Endothelial cell (in vitro differentiated cells): ENCODE measurements at places on chromosomes 16 and 17.

- DNase-seq, result peak; percentile 37
Observed at GRCh38 chr17:16909472-16910246, 62.3 kb downstream of the TNFRSF13B start.

DNA sequence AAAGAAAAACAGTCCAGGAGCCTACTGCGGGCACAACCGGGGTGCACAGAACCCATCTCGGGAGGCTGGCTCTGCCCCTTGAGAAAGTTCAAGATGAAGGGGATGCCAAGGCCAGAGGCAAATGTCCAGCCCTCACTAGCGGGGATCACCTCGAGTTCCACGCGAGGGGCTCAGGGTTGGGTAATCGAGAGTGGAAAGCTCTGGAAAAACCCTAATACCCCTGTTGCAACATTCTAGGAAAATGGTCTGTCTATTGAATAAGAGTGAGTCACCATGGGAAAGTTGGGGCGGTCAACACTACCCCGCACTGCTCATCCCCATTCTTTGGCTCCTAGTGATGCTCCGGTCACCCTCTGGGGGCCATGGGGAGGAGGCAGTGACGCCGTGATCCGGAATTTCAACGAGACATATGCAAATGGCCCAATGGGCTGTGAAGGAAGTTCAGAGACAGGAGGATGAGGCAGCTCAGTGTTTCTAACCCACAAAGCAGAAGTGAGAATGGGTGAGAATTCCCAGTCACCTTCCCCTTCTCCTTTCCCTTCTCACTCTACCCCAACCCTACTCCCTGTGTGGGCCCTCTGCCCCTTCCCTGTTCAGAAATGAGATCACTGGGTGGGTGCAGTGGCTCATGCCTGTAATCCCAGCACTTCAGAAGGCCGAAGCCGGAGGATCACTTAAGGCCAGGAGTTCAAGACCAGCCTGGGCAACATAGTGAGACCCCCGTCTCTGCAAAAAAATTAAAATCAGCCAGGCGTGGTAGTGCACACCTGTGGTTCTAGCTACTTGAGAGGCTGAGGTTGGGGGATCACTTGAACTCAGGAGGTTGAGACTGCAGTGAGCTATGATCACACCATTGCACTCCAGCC is 22.4 kb downstream of the SOCS3 start:
- DNase-seq, result no peak

GRCh38 chr17:1707107-1707506 is 3.1 kb downstream of the TLCD2 start:
- DNase-seq, result no peak

DNA sequence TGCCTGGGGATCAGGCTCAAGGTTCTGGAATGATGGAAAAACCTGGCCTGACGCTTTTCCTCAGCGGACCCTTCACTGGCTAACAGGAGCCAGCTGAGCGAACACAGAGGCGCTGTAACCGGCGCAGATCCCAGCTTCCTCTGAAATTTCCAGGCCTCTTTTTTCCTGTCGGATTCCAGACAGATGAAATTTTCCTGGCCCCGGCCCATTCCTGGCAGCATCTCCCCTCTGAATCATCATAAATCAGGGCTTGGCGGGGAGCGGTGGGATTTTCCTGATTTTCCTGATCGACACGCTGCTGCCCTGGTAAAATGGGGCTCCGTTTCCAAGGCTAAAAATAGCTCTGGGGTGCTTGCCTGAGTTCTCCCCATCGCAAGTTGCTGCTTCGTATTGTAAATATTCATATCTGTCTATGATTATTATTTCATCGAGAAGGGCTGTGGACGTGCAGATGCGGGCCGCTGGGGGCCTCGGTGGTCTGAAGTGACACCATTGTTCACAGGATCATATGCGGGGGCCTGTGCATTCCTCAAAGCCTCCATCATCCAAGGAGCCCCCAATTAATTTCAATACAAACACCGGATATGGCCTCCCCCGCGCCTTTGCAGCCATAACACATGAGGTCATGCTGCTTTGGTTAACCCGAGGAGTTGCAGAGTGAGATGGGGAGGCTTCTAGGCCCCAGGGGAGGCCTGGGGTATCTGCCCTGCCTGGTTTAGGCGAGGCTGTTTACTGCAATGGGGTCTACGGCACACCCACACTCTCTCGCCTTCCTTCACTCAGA is 45.8 kb upstream of the ETV4 start:
- DNase-seq, result no peak

- no peak for DNase-seq
Observed at GRCh38 chr16:86471896-86472295, 38.4 kb upstream of the FOXF1 start.

DNA sequence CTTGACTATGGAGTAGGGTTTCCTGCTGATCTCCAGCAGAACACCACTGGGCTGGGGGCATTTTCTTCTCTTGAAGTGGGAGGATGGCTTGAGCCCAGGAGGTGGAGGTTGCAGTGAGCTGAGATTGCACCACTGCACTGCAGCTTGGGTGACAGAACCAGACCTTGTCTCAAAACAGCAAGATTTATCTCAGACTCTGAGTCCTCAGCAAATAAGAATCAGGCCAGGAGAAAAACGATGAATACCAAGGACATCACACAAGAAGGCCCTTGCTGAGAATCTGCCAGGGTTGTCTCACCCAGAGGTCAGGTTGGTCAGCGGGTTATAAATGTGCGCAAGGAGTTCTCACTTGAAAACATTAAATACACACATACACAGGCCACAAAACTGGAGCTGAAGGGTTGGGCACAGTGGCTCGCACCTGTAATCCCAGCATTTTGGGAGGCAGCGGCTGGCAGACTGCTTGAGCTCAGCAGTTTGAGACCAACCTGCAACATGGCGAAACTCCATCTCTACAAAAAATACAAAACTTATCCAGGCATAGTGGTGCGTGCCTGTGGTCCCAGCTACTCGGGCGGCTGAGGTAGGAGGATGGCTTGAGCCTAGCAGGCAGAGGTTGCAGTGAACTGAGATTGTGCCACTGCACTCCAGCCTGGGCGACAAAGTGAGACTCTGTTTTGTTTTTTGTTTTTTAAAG is 7.7 kb downstream of the MXRA7 start:
- DNase-seq, result no peak

DNA sequence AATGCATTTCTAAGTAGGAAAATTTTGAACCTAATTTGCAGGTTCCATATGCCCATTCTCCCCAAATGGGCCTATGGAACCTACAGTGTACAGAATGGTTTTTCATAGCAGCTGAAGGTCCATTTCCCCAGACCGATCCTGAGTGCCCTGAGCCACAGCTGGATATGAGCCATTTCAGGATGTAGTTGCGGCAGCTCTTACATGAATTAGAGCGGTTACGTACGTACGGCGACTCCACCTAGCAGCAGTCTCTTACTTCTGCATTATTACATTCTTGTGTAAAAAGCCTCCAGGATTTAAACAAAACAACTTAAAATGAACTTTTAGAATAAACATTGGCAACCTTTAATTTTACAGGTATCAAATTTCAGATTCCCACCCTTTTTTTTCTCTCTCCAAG is 225.3 kb downstream of the SNX29 start:
- no peak for DNase-seq

GRCh38 chr16:57092786-57093411 is 516 bp downstream of the CPNE2 start:
- peak; percentile 62 for DNase-seq

DNA sequence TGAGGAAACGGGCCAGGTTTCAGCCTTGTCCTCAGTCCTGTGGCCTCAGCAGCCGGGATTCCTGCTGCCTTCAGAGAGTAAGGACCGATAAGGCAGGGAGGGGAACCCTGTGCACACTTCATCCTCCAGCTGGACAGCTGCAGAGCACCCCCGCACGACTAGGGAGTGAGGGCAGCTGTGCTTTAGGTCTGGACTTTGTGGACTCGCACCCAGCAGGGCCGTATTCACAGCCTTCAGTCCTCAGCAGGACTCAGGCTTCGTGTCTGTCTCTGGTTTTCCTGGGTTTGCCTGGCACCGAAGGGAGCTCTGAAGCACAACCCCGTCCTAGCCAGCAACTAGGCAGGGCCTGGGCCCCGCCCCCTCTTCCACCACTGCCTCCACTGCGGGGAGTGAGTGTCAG is 45.8 kb upstream of the CACNG5 start:
- DNase-seq, result no peak

DNA sequence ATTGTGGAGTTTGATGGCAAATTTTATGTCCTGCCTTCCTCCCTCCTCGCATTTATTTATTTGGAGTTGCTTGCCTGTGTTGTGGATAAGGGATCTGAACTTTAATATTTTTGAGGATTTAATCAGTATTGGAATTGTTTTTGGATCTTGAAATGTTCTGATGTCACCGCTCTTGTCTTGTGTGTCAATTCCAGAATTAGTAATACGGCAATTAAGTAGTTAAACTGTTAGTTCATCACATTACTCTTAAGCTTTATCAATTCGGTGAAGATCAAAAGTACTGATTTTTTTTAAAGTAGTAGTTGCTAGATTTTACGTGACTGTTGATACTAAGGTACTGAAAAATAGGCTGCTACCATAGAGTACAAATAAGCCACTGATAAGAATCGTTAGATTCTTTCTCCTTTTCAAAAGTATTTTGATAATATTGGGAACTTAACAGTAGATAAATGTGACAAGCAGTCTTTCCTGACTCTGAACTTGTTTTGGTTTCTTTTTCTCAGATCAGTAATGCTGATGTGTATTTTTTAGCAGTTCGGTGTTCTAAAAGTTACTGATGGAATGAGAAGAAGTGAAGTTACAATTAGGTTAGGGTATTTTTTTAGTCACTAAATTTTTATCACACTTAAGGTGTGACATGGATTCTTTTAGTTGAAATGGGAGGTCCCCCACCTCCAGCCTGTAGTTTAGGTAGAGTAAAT is 2.0 kb downstream of the RBBP6 start:
- no peak for DNase-seq

DNA sequence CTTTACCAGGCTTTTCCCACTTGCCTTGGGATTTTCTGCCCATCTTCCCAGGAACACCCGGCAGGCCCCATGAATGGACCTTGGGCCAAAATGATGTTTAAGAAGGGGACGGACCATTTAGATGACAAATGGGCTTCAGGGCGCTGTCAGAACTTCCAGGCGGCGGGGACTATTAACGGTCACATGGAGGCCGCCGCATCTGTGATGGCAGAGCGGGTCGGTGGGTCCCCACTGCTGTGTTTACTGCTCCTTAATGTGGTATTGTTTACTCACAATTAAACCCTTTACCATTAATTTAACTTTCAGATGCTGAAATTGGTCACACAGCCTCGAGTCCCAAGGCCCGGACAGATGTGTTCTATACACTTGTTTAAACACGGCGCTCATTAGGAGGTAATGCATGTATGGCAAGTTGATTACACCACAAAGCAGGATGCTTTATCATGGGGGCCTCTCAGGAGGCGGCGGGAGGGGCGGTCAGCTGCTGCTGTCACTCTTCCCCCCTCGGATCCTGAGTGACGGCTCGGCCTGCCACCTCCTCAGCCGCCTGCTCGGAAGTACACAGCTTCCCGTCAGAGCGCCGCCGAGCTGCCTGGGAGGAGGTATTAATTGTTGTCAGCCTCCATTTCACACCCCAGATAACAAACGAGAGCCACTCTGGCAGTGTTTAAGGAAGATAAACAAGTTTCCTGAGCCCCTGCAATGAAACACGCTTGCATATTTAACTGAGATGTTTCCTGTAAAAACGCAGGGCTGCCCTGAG is 83.9 kb upstream of the IRX3 start:
- DNase-seq, result peak; percentile 43

- no peak for DNase-seq
Observed at GRCh38 chr16:87380403-87380802, 3.2 kb downstream of the FBXO31 start.

GRCh38 chr17:2064520-2064971 is 9.6 kb downstream of the HIC1 start:
- DNase-seq, result no peak

DNA sequence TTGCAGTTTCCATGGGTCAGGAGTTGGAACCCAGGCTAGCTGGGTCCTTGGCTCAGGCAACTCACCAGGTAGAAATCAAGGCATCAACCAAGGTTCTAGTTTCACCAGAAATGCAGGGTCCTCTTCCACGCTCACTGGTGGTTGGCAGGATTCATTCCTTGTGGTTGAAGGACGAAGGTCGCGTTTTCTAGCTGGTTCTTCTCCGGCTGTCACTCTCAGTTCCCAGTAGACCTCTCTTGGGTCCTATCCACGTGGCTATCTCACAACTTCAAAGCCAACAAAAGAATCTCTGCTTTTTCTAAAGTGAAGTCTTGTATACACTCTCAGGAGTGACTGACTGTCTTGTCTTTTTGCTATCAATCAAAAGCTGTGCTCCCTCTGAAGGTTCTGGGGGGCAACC is 146.3 kb upstream of the NOL11 start:
- DNase-seq, result no peak

DNA sequence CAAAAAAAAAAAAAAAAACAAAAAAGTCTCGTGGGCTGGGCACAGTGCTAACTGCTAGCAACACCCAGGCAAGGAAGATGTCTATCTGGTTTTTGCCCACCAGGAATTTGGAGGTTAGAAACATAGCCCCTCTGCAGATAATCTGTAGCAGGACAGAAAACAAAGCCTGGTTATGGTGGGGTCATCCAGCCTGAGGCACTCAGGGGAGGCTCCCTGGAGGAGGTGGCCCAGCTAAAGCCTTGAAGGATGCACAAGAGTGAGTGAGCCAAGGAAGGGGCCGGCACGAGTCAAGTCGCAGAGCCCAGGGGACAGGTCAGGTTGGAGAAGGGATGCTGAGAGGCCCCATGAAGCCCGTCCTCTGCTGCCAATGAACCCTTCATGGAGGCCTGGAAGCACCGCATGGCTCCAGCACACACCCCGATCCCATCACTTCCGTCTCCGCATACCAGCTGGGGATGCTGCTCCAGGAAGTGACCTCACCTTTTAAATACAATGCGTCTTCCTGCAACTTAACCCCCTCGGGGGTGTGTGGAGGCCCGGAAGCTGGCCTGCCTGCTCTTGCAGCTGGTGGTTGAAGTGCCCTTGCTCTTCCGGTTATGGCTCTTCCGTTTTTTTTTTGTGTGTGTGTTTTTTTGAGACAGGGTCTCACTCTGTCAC is 86.5 kb downstream of the ENGASE start:
- DNase-seq, result peak; percentile 67

GRCh38 chr17:59366773-59367656 is 35.6 kb downstream of the YPEL2 start:
- DNase-seq, result no peak

DNA sequence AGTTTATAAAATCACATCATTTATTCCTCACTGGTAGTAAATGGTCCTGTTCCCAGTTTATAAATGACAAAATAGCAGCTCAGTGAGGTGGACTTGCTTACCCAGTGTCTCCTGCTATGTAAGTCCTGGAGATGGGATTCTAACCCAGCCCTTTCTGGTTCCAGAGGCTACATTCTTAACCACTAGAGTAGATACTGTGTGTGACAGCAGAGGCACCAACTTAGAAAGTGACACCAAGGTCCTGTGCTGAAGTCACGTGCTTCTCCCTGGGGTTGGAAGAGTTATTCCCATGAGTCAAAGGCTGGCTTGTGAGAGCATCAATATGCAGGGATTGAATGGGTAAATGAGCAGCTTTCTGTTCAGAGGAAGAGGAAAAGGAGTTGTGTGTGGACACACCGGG is 167.3 kb upstream of the IRX3 start:
- no peak for DNase-seq

DNA sequence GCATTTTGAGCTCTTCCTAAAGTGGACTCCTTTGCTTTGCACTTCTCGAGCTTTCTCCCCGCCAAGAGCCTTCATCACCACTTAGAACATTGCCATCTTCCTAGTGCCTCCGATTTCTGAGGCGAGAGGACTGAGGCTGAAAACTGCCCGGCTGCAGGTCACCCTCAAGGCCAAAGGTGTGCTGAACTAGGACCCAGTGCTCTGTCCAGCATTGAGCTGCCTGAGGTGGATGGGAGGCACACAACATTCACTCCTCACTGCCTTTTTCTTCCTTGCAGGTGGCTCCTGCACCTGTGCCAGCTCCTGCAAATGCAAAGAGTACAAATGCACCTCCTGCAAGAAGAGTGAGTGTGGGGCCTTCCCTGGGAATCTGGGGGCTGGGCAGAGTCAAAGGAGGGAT is 5.4 kb downstream of the MT1A start:
- no peak for DNase-seq
